ENCODE measurements at places on chromosomes 13 and 19.

- DNase-seq: no peak
Observed at GRCh38 chr19:55147545-55148251, 1.3 kb downstream of the TNNT1 start.

DNA sequence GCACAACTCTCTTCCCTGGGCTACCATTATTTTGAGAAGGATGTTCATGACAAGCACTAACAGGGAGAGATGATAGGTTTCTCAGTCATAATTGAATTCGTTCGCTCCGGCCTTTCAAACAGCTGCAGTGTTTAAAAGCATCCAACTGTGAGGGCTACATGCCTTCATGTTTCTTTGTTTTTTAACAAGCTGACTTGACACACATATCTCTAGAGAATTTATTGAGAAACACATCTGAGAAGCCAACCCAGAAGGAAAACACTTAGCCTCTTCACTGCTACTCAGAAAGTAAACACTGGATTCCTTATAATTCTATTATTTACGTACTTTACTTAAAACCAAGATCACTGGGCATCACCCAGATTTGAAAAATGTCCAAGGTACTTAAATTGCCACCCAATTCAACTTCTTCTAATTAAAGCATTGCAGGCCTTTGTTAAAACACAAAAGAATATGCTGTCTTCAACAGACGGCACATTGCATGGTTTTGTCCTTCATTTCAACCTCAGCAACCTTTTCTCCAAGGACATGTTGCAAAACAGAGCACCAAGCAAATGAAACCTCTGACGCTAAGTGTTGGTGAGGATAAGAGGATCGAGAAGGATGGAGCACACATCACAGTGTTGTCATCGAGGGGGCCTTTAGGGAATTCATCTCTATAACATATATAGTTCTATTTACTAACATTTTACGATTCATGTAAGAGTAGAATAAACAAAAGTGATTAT is 75.8 kb downstream of the TBC1D4 start:
- DNase-seq: no peak

DNA sequence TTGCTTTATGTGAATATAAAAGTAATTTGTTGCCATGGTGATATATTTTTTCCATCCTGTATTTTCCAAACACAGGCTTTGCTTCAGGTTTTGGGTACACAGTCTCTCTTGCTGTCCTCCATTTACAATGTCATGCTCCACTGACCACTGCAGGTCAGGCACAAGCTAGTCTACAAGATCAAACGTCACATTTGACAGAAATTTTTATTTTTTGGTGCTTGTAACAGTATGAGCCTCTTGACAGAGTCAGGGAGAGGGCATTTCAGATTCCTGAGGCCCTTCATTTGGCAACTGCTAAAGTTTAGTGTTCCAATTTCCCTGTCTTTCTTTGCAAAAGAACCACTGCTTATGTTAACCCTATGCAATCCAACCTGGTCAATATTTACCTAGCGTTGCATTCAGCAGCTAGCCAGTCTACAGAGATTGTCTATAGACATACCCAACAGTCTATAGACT is 175.0 kb downstream of the RFC3 start:
- DNase-seq: no peak

GRCh38 chr13:52737965-52738364 is 1.7 kb downstream of the CNMD start:
- no peak for DNase-seq

DNA sequence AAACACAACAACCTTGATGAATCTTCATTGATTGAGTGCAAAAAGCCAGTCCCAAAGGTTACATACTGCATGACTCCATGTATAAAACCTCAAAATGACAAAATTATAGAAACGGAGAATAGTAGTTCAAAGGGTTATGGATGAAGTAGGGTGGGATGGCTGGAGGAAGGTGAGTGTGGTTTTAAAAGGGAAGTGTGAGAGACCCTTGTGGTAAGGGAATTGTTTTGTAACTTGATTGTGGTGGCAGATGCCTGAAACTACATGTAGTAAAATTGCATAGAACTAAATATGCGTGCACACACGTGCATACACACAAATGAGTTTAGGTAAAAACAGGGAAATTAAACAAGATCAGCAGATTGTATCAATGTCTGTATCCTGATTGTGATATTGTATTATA is 340.7 kb downstream of the MTUS2 start:
- DNase-seq: no peak

DNA sequence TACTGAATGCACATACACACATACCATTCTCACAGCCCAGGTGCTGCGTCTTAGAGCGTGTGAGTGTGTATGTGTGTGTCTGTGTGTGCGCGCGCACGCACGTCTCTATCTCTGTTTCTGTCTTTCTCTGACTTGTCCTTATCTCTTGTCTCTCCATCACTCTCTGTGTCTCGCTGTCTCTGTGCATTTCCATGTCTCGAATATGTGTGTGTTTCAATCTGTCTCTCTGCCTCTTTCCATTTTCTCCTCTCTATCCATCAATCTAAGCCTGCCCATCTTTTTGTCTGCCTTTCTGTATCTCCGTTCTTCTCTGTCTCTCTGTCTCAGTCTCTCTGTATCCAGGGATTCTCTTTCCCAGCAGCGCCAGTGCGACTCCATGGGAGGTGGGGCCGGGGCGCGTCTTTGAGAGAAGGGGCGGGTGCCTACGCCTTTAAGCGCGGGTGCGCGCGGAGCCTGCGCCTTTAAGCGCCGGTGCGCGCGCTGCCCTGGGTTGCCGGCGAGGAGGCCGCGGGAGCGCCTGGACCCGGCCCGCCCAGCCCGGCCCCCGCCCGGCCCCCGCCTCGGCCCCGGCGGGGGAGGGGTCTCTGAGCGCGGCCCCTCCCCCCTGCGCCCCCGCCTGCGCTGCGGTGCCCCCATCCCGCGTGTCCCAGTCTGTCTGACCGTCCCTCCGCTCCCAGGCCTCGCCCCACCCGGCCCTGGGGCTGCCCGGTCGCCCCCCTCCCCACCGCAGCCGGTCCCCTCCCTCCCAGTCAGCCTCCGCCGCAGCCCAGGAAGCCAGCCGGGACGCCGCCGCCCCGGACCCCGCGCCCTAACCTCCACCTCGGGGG is at the start of gene LRFN3:
Gene LRFN3 (plus strand): TSS at position 464 of the 827 bp plus-strand sequence. CDS start 3,052 bp downstream, outside the sequence.
- DNase-seq: peak; percentile 75

- DNase-seq: no peak
Observed at GRCh38 chr13:43515531-43515930, 271.2 kb downstream of the ENOX1 start.

- no peak for DNase-seq
Observed at GRCh38 chr19:19095691-19096090, 31.9 kb downstream of the SLC25A42 start.

- DNase-seq: no peak
Observed at GRCh38 chr13:103287659-103288058, 221.4 kb upstream of the SLC10A2 start.

DNA sequence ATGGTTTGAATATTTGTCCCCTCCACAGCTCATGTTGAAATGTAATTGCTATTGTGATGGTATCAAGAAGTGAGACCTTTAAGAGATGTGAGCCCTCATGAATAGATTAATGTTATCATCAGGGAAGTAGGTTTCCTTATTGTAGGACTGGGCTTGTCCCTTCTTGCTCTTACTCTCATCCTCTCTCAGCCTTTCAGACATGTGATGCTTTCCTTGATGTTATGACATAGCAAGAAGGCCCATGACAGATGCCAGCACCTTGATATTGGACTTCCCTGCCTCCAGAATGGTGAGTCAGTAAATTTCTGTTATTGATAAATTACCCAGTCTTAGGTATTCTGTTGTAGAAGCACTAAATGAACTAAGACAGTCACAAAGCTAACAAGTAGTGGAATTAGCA is 5.7 kb upstream of the ZMYM2 start:
- DNase-seq: no peak

GRCh38 chr13:42270857-42271215 is 1.1 kb upstream of the AKAP11 start:
- DNase-seq: no peak

Data from dermis blood vessel endothelial cell (primary cell).